Dermis blood vessel endothelial cell (primary cell): ENCODE measurements at places on chromosomes 4 and X. TPM values are rescaled to one million over a fixed set of nuclear protein-coding genes. Genes with fewer than 3 reads are reported as not detected.

Gene SYP
- total RNA-seq: 0.14 and 0.34 TPM in 2 replicates

Gene GPC3
- not detected in 2 replicates for total RNA-seq

Gene VEGFC
- 4.4 and 10.8 TPM in 2 replicates for total RNA-seq

Gene NPY5R
- total RNA-seq: not detected in 2 replicates

Gene SLC2A9
- 0.74 and 2.9 TPM in 2 replicates for total RNA-seq

Gene CXorf49
- total RNA-seq: not detected in 2 replicates

Gene CENPVL2
- total RNA-seq: not detected in 2 replicates

Gene ADH1C
- total RNA-seq: not detected in 2 replicates

Gene COX7B2
- total RNA-seq: not detected in 2 replicates

Gene TRO
- total RNA-seq: 4.4 and 5.9 TPM in 2 replicates

Gene ZNF141
- 12.7 and 14.8 TPM in 2 replicates for total RNA-seq

Gene ZFP92
- total RNA-seq: 0.51 and 0.70 TPM in 2 replicates

Gene SUPT20HL1
- not detected in 2 replicates for total RNA-seq

Gene C4orf46
- 7.7 and 13.6 TPM in 2 replicates for total RNA-seq

Gene IGSF1
- total RNA-seq: 0.93 TPM in 1 of 2 replicates, not detected in the other

Gene KLHL8
- total RNA-seq: 11.9 and 17.3 TPM in 2 replicates
